ENCODE measurements at places on chromosomes 12 and 14.

DNA sequence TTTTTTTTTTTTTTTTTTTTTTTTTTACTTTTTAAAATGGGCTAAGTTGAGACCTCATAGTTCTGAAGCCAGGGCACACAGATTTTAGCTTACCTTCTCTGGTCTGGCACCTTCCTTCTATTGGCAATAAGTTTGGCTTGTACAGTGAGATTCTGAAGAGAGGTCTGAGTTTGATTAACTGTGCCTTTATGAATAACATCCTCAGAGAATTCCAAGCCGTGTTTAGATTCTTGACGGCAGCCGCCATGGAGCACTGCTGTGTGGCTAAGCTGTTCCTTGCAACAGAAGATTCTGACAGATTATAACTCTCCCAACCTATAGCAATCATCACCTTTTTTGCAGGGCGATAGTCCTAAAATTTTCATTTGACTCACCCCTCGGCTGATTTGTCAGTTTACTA lies 354.9 kb upstream of the FAR2 start:
- no peak for DNase-seq

DNA sequence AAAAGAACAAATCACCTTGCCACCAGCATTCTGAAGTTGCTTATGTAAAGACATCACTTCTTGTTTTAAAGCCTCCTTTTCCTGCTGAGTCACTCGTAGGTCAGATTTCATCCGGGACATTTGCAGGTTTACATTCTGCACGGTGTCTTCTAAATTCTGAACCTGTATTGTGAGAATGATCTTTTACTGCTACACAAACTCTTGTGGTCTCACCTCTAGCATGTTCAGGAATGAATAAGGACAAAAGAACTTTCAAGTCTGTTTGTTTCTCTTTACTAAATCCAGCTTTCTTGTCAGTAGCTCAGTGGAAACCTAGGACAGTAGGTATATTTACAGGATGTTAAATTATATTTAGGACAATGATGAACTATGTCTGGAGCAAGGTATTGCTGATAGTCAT lies 73.5 kb upstream of the SAV1 start:
- peak; percentile 76 for DNase-seq

GRCh38 chr12:24898185-24898584 lies 50.7 kb downstream of the BCAT1 start:
- DNase-seq, result no peak

GRCh38 chr12:98895086-98895651 lies 250.1 kb downstream of the APAF1 start:
- DNase-seq, result peak; percentile 70

DNA sequence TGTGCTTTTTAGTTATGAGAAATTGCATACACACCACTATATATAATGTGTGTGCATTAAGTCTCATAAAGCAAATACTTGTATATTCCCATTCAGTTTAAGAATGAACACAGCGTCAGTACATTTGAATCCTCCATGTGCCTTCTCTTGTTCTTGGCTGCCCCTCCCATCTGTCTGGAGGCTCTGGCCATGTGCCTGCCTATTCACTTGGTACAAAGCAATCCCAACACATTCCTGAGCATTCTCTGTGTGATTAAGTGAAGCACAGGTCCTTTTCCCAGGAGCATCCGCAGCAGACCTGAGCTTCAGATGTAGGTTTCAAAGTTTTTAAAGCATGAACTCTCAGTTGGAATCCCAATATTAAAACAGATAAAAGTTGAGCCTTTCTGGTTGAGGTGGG lies 58.7 kb downstream of the POLR3B start:
- no peak for DNase-seq

DNA sequence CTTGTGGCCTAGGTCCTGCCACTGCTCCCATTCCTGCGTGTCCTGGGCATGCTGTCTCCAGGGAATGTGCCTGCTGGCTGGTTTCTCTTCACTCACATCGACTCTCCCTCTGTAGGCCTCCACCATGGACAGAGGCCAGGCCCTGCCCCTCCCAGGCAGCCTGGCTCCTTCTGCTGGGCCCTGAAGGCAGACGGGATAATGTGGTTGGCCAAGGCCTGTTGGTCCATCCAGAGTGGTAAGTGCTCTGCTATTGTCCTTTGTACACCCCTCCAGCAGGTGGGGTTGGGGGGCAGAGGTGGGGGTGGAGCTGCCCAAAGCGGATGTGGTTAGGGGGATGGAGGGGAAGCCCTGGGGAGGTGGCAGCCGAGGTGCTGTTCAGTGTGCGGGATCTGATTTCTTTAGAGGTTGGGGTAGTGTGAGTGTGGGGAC lies 9.5 kb upstream of the NR4A1 start:
- no peak for DNase-seq

GRCh38 chr14:68370057-68370360 lies 422.9 kb downstream of the ZFP36L1 start:
- DNase-seq, result no peak

DNA sequence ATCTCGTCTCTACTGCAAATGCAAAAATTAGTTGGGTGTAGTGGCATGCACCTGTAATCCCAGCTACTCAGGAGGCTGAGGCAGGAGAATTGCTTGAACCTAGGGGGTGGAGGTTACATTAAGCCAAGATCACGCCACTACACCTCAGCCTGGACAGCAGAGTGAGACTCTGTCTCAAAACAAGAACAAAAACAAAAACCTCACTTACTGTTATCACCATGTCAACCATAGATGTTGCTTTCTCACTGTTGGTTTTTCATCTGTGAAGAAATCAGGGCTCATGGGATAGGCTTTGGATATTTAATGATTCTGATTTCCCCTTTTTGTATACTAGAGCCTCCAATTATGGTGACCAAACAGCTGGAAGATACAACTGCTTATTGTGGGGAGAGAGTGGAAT lies 49.7 kb upstream of the CHPT1 start:
- peak; percentile 65 for DNase-seq

DNA sequence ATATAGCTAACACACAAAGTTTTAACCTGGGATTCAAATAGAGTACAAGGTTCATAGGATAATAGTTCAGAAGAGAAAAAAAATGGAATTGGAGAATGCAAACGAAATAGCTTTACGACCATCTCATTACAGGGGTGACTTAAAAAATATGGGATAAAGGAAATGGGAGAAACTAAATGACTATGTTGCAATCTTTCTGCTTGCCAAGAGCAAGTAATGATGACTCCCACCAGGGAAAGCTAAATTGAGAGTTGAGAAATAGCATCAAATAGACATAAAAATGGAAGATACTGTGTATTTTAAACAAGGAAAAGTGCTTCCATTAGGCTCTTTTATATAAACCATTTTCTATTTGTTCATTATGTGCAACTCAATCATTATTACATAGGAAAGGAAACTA lies 155.7 kb upstream of the ATXN7L3B start:
- no peak for DNase-seq

GRCh38 chr12:21337453-21337852 lies 2.7 kb upstream of the SLCO1A2 start:
- DNase-seq, result no peak

- DNase-seq, result no peak
Measured at GRCh38 chr12:122003651-122004611, 17.8 kb upstream of the BCL7A start.

- DNase-seq, result no peak
Measured at GRCh38 chr14:63343878-63344277, 25.1 kb upstream of the GPHB5 start.

- DNase-seq, result no peak
Measured at GRCh38 chr12:67284561-67284960, 15.4 kb downstream of the CAND1 start.

- DNase-seq, result no peak
Measured at GRCh38 chr12:54711669-54712068, 63.5 kb upstream of the DCD start.

DNA sequence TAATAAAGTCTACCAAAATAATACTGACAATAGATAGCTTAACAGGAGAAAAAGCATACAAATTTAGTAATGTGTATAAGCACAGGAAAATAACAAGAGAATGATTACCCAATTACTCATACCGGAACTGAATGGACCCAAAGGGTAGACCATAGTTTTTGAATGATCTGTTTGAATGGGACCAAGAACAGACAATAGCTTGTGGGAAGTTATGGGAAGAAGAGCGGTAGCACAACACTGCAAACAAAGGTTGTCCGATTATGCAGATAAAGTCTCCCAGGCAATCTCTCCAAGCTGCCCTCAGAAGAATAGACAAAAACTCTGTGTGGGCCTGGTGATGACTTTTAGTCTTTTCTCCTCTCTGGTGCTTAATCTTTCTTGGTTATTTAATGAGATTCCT lies 96.6 kb upstream of the NEDD1 start:
- DNase-seq, result no peak

- DNase-seq, result peak; percentile 14
Measured at GRCh38 chr14:43765474-43765873, 741.6 kb downstream of the FSCB start.

DNA sequence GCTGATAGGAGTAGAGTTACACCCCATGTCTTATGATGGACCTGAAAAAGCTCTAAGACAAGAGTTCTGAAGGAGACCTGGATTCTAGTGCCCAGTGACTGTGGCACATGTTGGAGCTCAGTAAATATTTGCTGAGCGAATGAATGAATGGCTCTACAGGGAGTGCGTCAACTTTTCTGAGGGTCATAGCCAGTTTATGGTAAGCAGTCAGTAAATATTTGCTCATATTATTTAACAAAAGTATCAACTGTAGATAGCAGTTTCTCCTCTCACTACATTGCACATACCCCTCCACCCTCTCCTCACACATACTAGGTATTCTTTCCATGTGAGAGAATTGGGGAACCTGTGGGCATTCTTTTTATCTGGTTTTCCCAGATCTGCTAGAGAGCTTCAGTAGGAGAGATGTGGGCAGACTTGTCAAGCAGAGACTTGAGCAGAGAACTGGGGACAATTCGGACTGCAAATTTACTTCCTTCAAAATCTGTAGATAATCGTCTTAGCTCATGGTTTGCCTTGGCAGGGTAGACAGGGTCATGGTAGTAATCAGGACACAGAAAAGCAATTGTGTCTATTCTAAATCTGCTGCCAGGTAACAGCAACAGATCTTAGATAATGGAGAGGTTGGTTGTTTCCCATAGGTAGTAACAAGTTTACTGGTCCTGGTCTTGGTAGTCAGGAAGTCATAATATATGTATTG lies 5.7 kb downstream of the SLC4A8 start:
- peak; percentile 92 for DNase-seq

DNA sequence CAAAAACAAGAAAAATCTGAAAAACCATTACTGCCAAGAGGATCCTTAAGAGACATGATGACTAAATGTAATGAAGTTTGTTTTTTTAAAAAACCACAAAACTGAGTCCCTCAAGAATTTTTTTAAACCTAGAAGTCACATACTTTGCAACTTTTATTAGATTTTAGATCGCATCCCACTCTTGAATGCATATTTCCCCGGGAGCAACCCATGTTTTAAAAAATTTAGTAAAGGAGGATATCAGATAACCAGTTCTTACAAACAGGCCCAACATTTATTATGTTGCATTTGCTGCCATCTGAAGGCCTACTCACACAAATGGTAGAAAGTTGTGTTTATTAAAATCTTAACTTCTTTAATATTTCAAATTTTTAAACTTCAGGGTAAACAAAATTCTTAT lies 44.3 kb upstream of the CCT2 start:
- no peak for DNase-seq

DNA sequence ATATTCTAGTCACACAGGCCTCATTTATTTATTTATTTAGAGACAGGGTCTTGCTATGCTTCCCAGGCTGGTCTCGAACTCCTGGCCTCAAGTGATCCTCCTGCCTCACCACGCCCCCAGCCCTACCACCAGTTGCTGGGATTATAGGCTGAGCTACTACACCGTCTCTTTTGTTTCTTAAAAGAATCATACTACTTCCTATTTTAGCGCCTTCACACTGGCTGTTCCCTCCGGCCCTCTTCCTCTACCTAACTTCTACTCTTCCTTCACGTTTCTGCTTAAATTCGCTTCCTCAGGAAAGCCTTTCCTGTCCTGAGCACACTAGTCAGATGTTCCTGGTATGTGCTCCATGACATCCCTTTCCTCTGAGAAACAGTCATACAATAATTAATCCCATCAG lies 6.4 kb upstream of the MRPL42 start:
- DNase-seq, result no peak

DNA sequence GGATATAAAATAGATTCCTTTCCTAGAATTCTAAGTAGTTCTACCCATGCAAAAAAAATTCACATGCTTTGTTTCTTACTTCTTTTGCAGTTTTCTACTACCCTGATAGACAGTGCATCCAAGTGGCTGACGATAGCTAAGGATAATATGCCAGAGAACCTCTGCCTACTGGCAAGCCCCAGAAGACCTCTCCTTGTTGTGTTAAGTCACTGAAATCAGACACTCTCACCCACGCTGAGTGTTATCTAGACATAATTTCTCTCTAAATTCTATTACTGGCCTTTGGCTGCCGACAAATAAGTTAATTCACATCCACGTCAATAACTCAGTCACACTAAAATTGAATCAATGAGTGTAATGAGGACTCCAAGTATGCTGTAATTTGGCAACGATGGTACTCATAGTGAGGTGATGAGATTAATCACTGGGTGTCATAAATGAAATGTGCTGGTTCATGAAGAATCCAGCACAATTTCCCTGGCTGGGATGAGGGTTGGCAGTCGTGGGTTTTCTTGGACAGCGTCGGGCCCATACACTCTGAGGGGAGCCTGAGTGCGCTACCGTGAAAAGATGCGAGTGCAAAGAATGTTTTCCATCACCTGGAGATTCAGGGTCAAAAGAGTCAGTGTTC lies 354.8 kb upstream of the TMEM132C start:
- DNase-seq, result no peak

DNA sequence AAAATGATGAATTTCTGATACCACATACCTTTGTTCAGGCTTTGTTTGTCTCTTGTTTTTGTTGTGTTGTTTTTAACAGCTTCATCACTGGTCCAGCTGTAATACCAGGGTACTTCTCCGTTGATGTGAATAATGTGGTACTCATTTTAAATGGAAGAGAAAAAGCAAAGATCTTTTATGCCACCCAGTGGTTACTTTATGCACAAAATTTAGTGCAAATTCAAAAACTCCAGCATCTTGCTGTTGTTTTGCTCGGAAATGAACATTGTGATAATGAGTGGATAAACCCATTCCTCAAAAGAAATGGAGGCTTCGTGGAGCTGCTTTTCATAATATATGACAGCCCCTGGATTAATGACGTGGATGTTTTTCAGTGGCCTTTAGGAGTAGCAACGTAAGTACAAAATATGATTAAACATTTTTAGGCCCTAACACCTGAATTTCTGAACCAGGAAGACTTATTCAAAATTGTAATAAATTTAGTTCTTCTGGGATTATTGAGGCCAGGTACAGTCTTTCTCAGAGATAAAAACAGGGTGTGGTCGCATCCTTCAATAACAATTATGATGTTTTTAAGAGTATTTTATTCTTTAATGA lies 22.4 kb downstream of the RXYLT1 start:
- DNase-seq, result peak; percentile 82

- no peak for DNase-seq
Measured at GRCh38 chr12:81359736-81360135, 281.9 kb downstream of the ACSS3 start.

GRCh38 chr12:116238149-116238548 lies 39.3 kb downstream of the MED13L start:
- no peak for DNase-seq

DNA sequence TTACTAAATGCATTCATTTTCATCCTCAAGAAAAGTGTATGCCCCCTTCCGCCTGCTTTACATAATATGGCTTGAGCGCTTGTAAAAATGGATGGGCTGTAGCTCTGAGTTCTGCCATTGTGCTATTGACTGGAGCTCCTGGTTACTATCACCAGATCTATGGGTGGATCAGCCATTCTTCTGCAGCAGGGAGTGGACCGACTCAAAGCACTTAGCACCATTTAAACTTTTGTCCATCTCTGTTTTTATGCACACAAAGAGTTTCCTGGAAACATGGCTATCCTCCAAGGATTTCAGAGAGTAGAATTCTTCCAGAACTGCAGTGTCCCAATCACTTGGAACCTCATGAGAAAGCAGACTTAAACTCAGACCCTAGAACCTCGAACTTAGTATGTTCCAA lies 4.5 kb upstream of the NUMB start:
- DNase-seq, result no peak
